ENCODE measurements at places on chromosomes 3 and 15.

DNA sequence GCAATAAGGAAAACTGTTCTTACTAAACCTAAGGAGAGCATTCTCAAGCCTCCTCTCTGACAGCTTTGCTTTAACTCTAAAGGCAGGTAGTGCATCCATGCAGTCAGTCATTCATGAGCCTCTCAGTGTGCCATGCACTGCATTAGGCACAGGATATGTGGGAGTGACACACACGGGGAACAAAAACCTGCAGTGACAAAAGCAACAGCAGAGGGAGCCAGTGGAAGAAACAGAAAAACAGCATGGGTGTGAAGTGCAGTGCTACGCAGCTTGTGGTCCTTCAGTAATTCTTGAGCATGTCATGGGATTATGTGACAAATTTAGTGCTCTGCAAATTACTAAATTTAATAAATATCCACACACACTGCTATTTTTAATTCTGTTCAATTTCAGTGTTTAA, 230.7 kb downstream of the BBX start:
- no peak for DNase-seq

- no peak for DNase-seq
Measured at GRCh38 chr3:123053107-123053506, 13.7 kb upstream of the PDIA5 start.

GRCh38 chr15:76576523-76577279, 240.1 kb downstream of the ISL2 start:
- DNase-seq: no peak

GRCh38 chr15:60589728-60590127, 110.8 kb upstream of the ICE2 start:
- DNase-seq: no peak

DNA sequence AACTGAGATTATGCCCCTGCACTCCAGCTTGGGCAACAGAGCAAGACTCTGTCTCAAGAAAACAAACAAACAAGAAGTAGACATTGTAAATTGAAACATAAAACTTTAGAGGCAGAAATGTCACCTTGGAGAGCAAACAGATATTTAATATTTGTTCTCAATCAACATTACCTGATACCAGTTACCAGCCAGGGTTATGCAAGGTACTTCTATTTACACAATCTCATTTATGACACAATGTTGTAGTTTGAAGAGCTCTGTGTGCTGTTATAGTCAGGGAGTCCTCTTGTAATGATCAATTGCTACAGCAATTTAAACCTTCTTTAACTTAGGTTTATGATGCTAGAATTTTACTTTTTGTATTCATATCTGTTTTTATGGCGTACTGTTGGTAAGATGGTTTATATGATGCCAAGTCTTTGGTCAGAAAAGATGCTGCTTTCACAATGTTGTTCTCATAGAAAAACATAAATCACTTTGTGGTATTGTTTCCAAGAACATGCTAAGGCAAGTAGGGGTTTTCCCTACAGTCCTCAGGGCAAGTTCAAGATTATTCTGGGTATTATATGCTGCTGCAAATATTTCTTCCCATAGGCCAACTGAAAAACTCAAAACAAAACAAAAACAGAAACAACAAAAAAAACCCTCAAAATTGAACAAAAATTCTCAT, 173.5 kb downstream of the TNIK start:
- DNase-seq: no peak

DNA sequence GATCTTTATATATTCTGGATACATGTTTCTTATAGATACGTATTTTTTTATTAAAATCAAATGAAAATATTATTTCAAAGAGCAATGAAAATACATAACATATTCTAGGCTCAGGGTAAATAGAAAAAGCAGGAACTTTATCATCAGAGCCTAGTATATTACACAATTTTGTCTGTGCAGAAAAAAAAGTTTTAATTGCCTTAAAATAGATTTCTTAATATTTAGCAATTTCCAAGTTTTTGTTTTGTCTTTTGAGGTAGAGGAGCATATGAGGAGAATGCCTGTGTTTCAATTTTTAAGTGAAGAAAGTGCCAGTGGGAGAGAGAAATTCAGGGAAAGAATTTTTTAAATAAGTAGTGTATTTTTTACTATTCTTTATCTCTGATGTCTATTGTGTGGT, 10.5 kb downstream of the CAPN7 start:
- no peak for DNase-seq

GRCh38 chr3:45754461-45754860, 41.9 kb downstream of the SLC6A20 start:
- DNase-seq: no peak

All from CD14-positive monocyte (primary cell).